Stimulated activated CD4-positive, alpha-beta T cell treated with anti-CD3 and anti-CD28 coated beads, Interleukin-4, amount 100 ng/mL, for 48 hours (primary cell): ENCODE measurements at places on chromosomes 12 and 14.
A peak's percentile ranks its signal among the peaks of the same experiment; 100 is the strongest.

DNA sequence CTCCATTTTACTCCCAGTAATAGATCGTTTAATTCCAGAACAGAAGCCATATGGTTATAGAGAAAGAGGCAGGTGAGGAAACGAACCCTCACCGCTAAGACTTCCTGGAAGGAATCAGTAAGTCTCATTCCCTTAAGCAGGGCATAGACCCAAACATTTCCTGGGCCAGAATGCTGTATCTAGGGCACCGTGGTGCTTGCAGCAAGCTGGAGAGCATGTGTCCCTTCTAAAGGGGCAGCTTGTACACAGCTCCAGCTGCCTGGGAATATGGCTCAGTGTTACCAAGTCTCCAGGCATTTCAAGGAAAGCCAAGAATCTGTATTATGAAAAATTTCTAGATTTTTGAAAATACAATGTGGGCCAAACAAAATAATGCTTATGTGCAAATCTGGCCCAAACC is 73.4 kb downstream of the PPM1H start:
- DNase-seq: no peak

- DNase-seq: no peak
Observed at GRCh38 chr12:121713793-121714192, 1.2 kb downstream of the TMEM120B start.

- DNase-seq: no peak
Observed at GRCh38 chr12:27523305-27523641, 733 bp upstream of the PPFIBP1 start.

DNA sequence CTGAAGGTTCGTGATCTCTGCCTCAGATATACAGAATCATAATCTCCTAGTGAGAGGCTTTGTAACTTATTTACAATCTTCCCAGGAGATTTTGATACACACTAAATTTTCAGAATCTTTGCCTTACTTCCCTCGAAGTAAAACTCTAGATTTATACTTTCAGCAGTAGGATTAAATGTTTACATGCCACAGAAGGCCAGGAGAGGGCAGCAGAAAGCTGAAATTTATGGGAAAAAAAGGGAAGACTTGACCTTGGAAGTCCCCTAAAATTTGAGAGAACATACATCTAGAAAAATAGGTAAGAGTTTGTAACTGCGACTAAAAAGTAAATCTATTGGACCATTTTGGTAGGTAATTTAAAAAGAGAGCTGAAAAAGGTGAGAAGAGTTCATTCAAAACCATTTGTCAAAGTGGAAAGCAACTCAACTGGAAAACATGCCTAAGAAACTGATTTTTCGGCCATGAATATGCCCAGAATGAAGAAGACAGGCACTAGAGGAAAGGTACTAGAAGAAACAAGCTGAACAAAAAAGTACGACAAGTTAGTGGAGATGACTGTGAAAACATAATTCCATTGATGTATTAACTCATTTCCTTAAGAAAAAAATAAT is 242.0 kb upstream of the MDGA2 start:
- DNase-seq: no peak

- DNase-seq: no peak
Observed at GRCh38 chr14:58626431-58626831, 11.3 kb upstream of the DACT1 start.

DNA sequence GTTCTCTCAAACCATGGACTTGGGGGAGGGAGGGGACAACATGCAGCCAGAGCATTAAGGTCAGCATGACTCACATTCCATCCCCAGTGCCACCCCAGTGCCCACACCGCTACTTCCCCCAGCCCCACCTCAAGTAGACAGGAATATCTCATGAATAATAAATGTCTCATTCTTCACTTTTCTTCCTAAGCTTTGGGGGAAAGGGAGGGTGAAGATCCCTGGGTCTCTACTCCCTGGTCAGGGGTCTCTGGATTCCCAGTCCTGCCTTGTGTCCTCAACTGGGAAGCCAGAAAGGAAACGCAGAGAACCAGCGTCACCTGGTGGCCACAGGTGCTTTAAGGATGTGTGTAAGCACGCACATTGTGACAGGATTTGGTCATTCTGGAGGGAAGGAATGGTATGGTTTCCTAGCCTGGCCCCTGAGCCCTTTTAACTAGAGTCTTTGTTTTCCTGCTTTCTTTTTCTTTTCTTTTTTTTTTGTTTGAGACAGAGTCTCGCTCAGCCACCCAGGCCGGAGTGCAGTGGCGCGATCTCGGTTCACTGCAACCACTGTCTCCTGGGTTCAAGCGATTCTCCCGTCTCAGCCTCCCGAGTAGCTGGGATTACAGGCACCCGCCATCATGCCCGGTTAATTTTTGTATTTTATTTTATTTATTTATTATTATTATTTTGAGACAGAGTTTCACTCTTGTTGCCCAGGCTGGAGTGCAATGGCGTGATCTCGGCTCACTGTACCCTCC is 3.4 kb downstream of the GPR84 start:
- DNase-seq: peak; percentile 44

- DNase-seq: no peak
Observed at GRCh38 chr12:68899251-68899771, 33.7 kb downstream of the CPM start.

DNA sequence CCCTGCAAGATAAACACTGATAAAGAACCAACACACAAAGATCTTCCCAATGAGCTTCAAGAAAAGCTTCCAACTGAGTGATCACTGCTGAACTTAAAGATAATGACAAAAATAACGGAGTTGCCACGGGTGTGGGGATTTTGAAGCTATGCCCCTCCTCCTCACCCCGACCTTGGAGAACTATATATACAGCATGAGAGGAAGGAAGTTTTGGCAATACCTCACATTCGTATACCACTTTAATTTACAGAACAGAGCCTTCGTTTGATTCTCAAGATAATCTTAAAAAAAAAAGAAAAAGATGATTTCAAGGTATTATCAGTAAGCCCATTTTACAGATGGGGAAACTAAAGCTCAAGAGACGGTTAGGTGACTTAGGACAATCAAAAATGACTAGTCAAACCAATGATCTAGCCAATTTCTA is 715 bp downstream of the NEK9 start:
- DNase-seq: no peak

DNA sequence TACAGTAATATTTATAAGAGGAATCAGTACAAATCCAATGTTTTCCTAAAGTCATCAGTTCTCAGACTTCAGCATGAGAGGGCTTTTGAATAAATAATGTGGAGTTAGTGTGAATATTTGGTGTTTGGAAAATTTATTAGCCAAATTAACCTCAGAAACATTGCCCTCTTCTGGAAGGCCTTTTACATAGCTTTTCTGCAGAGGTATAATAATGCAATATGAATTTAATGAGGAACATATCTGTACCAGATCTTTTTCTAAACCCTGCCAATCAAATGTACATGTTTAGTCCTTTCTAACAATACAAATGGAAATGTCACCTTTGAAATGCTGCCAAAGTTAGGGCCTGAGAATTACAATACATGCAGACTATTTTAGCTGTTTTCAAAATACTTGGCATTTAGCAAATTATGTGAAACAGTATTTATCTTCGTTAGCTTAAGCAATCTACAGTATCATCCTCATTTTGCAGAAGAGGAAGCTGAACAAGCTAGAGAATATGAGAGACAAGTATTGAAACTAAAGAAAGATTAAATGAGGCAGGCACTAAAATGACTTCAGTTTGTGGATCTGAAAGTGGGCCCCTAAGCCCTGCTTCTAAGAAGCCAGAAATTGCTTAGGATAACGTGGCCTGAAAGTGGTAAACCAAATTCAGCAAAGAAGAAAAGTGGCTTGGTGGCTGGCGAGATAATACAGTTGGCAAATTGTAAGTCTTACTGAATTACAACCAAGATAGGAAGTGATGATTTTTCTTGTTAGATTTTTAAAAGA is 60.4 kb upstream of the MANSC4 start:
- DNase-seq: no peak
